Central memory CD8-positive, alpha-beta T cell (primary cell): ENCODE measurements at places on chromosomes 5 and 9.

DNA sequence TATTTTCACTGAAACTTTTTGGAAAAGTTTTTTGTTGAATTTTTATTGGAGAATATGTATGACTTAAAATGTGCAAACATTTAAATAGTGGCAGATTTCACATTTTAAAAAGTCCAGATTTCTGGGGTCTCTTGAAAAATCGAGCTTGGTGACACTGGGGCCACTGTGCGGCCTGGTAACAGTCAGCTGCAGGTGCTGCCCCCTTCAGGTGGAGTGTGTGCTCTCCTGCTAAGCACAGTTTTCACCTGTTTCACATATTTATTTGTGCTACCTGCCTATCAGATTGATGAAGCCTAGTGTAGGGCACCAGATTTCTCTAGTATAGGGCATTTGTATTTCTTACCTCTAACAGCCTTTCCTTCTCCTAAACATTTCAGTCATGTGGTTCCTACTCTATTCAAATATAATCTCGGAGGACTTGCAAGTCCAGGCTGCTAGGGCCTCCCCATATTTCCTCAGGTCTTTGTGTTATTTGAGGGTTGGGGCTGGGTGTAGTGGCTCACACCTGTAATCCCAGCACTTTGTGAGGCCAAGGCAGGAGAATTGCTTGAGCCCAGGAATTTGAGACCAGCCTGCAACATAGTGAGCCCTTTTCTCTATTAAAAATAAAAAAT, 95.8 kb upstream of the KLF9 start:
- no peak for DNase-seq

DNA sequence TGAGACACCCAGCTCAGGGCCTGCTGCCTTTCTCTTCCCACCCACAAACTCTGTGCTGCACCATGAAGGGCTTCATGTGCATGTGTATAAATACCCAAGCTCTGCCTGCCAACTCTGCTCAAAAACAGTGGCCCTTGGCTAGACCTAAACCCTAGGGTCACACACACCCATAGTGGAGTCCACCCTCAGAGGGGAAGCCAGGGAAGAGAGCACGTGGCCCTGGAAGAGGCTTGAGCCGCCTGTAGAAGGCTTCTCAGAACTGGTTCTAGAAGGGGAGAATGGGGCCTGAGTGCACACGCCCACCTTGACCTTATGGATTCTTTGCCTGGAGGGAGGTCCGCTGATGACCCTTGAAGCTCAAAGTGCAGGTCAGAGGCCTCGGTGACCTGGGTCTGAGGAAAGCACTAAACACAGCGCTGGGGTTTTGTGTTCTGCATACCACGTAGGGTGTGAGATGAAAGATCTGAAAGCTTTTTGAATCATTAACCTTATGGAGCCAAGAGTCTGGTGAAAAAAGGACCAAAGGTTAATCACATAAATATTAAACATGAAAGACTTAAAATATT, 60.6 kb downstream of the CYFIP2 start:
- no peak for DNase-seq

DNA sequence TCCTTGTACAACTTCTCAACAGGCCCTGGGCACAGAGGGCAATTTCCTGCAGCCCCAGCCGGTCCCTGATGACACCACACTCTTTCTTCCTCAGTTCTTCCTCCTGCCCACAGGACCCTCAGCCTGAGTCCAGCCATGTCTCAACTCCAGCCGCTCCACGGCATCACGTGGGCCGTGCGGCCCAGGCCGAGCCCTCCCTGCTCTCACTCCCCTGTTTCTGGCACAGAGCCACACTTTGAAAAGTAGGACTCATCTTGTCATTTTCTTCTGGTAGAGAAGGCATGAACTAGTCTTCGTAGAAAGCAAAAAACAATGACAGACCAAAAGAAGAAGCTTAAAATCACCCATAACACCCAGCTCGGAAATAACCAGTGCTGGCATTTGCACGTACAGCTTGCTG, 404.7 kb upstream of the IRX1 start:
- DNase-seq: no peak

- DNase-seq: peak; percentile 36
Measured at GRCh38 chr9:97615439-97616072, 17.6 kb downstream of the TSTD2 start.

DNA sequence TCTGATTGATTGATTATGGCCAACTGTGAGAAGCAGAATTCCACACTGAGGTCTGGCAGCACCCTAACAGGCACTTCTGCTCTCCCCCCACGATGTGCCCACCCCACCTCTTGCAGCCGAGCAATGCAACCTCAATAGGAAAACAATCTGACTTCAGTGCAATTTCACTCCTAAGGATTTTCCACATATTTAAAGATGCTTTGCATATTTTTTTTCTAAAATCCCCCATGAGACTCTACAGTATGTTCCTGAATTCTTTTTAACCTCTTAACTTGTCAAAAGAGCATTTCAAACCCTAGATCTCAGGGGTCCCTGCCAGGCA, 243.1 kb downstream of the AUH start:
- DNase-seq: no peak

- no peak for DNase-seq
Measured at GRCh38 chr9:81754245-81754644, 64.9 kb upstream of the TLE1 start.

DNA sequence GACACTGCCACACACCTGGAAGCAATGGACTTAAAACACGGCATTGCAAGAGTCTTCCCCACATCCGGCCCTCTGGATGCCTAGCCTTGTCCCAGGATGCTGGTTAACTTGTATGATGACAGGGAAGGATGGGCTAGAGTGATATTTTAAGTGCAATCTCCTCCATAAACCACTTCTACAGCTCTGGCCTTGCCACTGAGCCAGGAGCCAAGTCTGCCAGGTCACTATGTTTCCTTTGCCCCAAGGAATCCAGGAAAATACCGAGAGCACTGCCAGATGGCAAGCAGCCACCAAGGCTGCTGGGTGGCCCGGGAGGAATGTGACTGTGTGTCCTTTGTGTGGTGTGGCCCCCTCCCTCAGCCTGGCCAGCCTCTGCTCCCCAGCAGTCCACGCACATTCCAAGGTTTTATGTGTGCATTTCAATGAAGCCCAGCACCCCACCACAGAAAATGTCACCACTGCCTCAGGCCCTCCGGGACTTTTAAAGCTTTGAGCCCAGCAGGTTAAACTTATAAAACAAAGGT, 106.0 kb downstream of the FRMD3 start:
- no peak for DNase-seq

GRCh38 chr5:321230-321725, at the start of gene AHRR:
AHRR (plus strand) TSS chr5:321714; CDS start chr5:343903, 22,189 bp downstream.
- DNase-seq: no peak

DNA sequence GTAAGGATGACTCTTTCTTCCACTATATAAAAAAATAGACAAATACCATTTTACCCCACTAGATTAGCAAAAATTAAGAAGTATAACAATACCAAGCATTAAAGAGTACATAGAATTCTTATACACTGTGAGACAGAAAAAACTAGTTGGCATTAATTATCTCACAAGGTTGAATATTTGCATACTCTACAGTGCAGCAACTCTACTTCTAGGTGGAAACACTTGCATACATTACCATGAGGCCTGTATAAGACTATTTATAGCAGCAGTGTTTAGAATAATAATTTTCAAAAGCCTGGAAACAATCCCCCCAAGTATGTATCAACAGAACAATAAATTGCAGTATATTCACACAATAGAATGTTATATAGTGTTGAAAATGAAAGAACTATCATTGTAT, 19.0 kb upstream of the PURA start:
- DNase-seq: no peak

- DNase-seq: no peak
Measured at GRCh38 chr9:2424619-2425033, 197.0 kb upstream of the VLDLR start.

DNA sequence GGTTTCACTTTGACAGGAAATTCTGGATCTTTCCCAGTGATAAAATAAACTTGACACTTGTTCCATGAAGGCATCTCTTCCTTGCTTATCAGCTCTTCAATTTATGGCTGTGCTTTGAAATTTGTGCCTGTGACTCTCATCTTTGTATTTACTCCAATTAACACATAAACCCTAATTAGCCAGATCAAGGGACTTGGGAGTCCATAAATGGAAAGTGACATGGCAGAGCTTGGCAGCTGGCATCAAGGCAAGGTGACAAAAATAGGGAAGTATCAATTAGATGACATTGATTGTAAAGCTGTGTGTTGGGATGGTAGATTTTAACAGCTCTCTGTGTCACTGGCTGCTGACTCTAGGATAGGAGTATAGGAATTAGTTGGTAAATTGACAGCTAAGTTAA, 133.9 kb downstream of the PBX3 start:
- no peak for DNase-seq

GRCh38 chr9:82436475-82436874, 447.9 kb downstream of the SPATA31D1 start:
- DNase-seq: no peak

DNA sequence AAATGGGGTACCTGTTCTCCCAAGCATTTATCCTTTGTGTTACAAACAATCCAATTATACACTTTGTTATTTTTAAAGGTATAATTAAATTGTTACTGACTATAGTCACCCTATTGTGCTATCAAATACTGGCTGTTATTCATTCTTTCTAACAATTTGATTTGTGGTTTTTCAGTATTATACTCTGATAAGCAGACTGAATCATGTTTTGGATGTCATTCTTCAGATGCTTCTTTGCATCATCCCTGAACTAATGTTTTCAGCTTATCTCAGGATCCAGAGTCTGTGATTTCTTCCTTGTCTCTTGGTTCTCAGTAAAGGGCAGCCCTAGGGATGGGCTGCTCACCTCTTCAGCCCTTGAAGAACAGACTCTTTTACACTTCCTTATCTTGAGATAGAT, 177.8 kb upstream of the SGCD start:
- DNase-seq: no peak

DNA sequence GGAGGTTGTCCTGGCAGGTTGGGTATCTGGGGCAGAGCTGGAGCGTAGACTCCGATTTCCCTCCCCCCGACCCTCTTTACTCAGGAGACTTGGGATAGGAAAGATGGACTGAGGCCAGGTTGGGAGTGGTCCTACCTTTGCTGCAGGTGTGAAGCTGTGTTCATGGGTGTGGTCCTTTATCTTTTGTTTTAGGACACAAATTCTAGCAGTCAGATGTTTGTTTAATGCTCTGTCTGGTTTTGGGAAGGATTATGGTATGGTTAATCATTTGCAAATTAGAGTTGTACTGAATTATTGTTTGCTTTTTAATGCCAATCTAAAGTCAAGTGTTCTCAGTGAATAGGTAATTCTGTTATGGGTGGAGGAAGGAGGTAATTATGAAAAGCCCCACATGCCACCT, 14.1 kb upstream of the FAM120AOS start:
- DNase-seq: no peak

- no peak for DNase-seq
Measured at GRCh38 chr5:65359569-65359968, 122.2 kb downstream of the ADAMTS6 start.
